ENCODE measurements at places on chromosomes 4 and X.

DNA sequence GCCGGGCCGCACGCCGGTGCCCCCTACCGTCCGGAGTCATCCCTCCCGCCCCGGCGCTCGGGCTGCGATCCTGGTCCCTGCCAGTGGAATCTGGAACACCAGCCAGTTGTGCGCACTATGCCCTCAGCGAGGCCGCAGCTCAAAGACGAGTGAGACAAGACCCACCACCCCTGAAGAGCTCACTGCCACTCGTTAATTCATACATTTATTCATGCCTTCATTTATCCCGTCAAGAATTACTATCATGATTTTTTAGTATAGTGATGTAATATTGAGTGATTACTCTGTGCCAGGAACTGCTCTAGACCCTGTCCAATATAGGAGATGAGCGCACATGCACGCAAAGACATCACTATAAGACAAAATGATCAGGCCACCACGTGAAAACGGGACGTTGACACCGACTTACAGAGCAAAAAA lies 247 bp upstream of the PPA2 start:
- peaks cover 8% of the 10 kb centered on the region for H3K36me3 ChIP-seq
- H3K4me1 ChIP-seq: peaks cover 30% of the 10 kb centered on the region
- DNase-seq: no peak
- peak overlapping the region; percentile 98 for H3K27ac ChIP-seq

DNA sequence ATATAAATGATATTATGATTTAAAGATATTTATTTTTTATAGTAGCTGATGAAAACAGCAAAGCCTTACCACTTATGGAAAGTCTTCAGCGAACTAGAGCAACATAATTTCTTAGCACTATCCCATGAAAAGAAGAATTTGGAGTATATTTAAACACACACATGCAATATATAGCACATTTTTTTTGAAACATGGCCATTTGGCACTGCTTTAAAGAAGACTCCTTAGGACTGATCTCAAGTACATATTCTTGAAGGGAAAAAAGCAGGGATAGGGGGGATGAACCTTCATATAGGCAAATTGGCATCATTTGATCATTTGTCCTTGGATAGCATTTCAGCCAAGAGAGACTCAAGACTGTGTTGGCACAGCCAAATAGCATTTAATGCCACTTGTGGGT lies 193.3 kb downstream of the ANKRD50 start:
- no peaks in the 10 kb centered on the region for H3K27me3 ChIP-seq
- no peak overlapping the region for H3K4me3 ChIP-seq
- no peak overlapping the region for H3K27ac ChIP-seq
- H3K36me3 ChIP-seq: no peaks in the 10 kb centered on the region

GRCh38 chr4:155371432-155372043 lies 5.2 kb downstream of the MAP9 start:
- no peak for DNase-seq
- no peak overlapping the region for H3K27ac ChIP-seq
- peaks cover 8% of the 10 kb centered on the region for H3K4me1 ChIP-seq
- no peaks in the 10 kb centered on the region for H3K27me3 ChIP-seq
- H3K4me3 ChIP-seq: no peak overlapping the region

GRCh38 chr4:37827802-37828321 lies 1.4 kb downstream of the PGM2 start:
- H3K27ac ChIP-seq: no peak overlapping the region
- peaks cover 32% of the 10 kb centered on the region for H3K4me1 ChIP-seq
- no peaks in the 10 kb centered on the region for H3K27me3 ChIP-seq
- peak overlapping the region; percentile 100 for H3K4me3 ChIP-seq

- no peak for DNase-seq
- no peaks in the 10 kb centered on the region for H3K27me3 ChIP-seq
- H3K36me3 ChIP-seq: no peaks in the 10 kb centered on the region
These were observed 59.4 kb downstream of the MTHFD2L start for GRCh38 chr4:74217365-74217764.

DNA sequence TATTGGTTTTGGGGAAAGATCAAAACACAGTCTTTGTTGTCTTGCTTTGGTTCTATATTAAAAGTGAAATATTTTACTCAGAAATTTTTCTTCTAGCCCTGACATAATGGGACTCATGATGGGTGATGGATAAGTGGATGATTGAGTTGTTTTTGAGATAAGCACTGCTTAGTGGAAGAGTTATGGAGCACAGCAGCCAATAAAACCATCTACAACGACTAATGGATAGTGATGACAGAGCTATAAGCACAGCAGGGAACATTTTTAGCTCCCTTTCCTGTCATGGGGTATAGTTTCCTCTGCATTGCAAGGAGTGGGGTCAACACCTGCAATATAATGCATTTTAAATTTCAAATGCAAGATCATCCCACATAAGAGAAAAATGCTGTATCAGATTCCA lies 812.4 kb downstream of the STPG2 start:
- H3K27ac ChIP-seq: no peak overlapping the region
- no peaks in the 10 kb centered on the region for H3K36me3 ChIP-seq
- H3K4me3 ChIP-seq: no peak overlapping the region
- H3K27me3 ChIP-seq: no peaks in the 10 kb centered on the region

- DNase-seq: no peak
- H3K27me3 ChIP-seq: no peaks in the 10 kb centered on the region
- no peaks in the 10 kb centered on the region for H3K36me3 ChIP-seq
These were observed 118.5 kb upstream of the PABPC4L start for GRCh38 chr4:134320048-134320447.

- peaks cover 12% of the 10 kb centered on the region for H3K4me1 ChIP-seq
- no peak overlapping the region for H3K4me3 ChIP-seq
- H3K27ac ChIP-seq: no peak overlapping the region
- H3K36me3 ChIP-seq: no peaks in the 10 kb centered on the region
These were observed 35.4 kb upstream of the PPA2 start for GRCh38 chr4:105509291-105509690.

DNA sequence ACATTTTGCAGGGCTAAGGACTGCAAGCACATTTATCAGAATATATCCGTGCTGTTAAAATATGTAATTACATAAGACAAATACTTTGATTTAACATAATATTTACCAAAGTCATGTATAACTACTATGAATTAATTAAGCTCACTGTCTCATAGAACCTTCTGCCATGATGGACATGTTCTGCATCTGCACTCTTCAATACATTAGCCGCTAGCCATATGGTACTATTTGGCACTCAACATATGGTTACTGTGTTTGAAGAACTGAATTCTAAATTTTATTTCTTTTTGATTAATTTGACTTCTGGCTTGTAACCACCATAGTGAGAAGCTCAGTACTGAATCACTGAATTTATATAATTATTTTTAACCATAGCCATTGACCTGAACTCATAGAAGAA lies 427.0 kb upstream of the TRAM1L1 start:
- DNase-seq: no peak
- no peaks in the 10 kb centered on the region for H3K4me1 ChIP-seq
- H3K27me3 ChIP-seq: no peaks in the 10 kb centered on the region
- no peaks in the 10 kb centered on the region for H3K36me3 ChIP-seq

- peaks cover 15% of the 10 kb centered on the region for H3K36me3 ChIP-seq
- H3K4me3 ChIP-seq: peak overlapping the region; percentile 97
- H3K27ac ChIP-seq: peak overlapping the region; percentile 98
- H3K4me1 ChIP-seq: peaks cover 64% of the 10 kb centered on the region
- DNase-seq: no peak
These were observed 73.0 kb downstream of the AFF1 start for GRCh38 chr4:87007528-87008446.

DNA sequence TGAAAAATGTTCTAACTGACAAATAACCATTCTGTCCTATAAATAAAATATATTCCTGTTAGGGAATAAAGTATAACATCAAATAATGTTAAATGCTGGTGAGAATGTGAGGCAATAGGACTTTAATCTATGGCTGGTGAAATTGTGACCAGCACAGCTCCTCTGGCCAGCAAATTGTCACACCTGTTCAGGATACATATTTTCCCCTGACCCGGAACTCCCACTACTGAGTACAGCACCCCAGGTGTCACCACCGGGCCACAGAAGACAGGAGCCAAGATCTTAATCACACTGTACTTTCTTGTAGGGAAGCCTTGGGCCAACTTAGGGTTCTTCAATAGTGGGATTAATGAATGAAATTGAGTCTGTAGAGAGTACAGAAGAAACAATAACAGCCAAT lies 33.2 kb downstream of the C4orf33 start:
- H3K36me3 ChIP-seq: no peaks in the 10 kb centered on the region
- H3K27me3 ChIP-seq: peaks cover under 1% of the 10 kb centered on the region
- DNase-seq: no peak
- H3K4me3 ChIP-seq: no peak overlapping the region

GRCh38 chr4:24521544-24521943 lies 62.8 kb downstream of the DHX15 start:
- no peak overlapping the region for H3K4me3 ChIP-seq
- DNase-seq: no peak
- H3K27ac ChIP-seq: no peak overlapping the region

Data from activated B cell treated with CpG ODN at 0.5 μM for 24 hours (primary cell).